ENCODE measurements at places on chromosomes 2 and 18.

DNA sequence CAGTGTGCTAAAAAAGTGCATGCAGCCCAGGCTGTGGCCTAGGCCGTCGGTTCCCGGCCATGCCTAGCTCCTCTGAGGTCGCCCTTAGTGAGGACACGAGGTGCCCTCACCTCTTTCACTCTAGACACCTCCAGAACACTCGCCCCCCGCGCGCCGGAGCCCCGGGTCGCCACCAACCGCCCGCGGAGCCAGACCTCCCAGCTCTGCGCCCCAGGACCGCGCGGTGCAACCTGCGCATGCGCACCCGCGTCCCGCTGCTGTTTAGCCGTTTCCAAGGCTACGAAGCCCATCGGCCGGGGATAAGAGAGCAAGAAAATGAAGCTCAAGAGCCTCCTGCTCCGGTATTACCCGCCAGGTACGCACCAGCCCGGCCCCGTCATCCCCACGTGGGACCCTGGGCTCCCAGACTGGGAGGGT lies at the start of gene DAW1:
DAW1 (plus strand) TSS at position 257 of the 417 bp plus-strand sequence; CDS start at position 316, 59 bp downstream.
- H3K27me3 ChIP-seq = peaks cover 48% of the 10 kb centered on the region
- DNase-seq = no peak
- no peak within 1 kb of the TSS for H3K27ac ChIP-seq
- no peaks in the 10 kb centered on the region for H3K4me1 ChIP-seq
- H3K4me3 ChIP-seq = no peak within 1 kb of the TSS

DNA sequence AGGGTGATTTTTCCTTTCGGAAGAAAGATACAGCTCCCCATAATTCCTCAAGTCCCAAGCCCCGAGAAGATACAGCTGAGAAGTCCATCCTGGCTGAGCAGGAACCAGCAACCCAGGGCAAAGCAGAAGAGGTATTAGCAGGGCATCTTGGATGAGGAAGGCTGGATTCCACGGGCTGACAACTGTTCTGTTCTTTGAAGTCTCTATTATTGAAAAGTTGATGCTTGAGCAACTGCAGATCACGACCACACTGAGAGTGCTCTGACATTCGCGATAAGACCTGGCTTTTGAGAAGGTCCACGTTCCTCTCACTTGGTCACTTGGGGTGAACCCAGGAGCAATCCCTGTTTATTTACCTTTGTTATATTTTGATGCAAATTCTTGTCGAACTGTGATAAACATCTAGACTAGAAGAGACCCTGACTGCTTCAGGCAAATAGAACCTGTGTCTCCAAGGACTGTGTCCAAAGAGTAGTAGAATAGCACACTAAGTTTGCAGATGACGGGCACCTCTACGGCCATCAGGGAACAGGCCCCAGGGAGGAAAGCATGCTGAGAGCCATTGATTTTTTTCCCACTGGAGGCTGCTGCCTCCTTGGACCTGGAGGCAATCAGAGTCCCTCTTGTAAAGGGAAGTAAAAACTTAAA lies 133.1 kb downstream of the ARL4C start:
- H3K4me1 ChIP-seq = peaks cover 36% of the 10 kb centered on the region
- H3K27ac ChIP-seq = no peak overlapping the region
- H3K27me3 ChIP-seq = no peaks in the 10 kb centered on the region
- no peak for DNase-seq

- H3K36me3 ChIP-seq = peaks cover 5% of the 10 kb centered on the region
- H3K27ac ChIP-seq = no peak overlapping the region
- no peaks in the 10 kb centered on the region for H3K4me1 ChIP-seq
- peaks cover 32% of the 10 kb centered on the region for H3K27me3 ChIP-seq
- no peak overlapping the region for H3K4me3 ChIP-seq
- no peak for DNase-seq
Observed at GRCh38 chr2:11065833-11066485, 89.3 kb upstream of the SLC66A3 start.

- no peaks in the 10 kb centered on the region for H3K4me1 ChIP-seq
- DNase-seq = no peak
Observed at GRCh38 chr2:39646267-39646666, 19.4 kb upstream of the TMEM178A start.

GRCh38 chr2:237942513-237942899 lies 24.3 kb upstream of the UBE2F start:
- DNase-seq = no peak
- peak overlapping the region; percentile 81 for H3K27ac ChIP-seq
- peaks cover 78% of the 10 kb centered on the region for H3K4me1 ChIP-seq
- peaks cover 12% of the 10 kb centered on the region for H3K36me3 ChIP-seq
- no peaks in the 10 kb centered on the region for H3K27me3 ChIP-seq

DNA sequence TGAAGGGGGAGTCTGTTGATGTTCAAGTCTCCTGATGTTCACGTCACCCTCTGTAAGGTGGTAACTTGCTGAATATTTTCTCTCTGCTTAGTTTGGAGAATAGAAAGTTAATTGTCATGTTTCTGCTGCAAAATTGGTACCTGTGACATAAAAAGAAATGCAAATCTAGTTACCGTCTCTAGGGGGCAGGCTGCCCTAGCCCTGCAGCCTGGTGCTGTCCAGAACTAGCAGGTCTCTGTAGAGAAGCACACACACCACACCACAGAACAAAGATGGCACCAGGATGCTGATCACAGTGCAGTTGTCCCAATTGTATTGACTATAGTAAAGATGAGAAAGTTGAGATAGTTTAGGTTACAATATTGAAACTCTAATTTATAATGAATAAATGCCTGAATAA lies 47.0 kb downstream of the SLC9A4 start:
- H3K27ac ChIP-seq = no peak overlapping the region
- peaks cover 42% of the 10 kb centered on the region for H3K4me1 ChIP-seq
- no peak overlapping the region for H3K4me3 ChIP-seq

DNA sequence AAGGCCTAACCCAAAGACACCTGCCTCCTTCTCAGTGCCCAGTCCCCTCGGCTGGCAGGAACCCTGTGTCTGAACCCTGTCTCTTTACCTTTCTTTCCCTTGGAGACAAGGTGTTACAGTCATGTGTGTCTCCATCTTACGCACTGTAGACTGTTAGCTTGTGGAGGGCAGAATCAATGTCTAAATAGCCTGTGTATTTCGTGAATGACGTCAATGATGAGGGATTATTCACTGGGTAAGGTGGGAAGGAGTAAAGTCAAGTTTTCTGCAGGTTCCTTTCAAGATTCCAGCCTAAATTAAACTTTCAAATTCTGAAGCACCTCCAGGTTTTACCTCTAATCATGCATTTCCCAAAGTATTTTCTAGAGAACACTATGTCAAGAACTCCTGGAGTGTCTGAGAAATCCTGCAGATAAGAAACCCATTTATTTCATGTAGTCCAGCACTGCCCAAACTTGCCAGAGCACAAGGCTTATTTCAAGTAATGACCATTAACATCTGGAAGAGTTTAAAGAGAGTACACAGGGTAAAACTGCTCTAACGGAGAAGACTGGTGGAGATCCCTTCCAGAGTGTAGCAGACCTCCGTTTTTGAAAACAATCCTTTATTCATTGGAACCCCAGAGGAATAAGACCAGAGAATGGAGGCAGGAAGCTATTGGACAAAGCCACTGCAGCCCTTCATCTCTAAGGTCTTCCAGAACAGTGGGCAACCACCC lies 72.8 kb downstream of the KCNF1 start:
- no peak overlapping the region for H3K27ac ChIP-seq
- no peaks in the 10 kb centered on the region for H3K27me3 ChIP-seq
- no peaks in the 10 kb centered on the region for H3K36me3 ChIP-seq
- no peak overlapping the region for H3K4me3 ChIP-seq

DNA sequence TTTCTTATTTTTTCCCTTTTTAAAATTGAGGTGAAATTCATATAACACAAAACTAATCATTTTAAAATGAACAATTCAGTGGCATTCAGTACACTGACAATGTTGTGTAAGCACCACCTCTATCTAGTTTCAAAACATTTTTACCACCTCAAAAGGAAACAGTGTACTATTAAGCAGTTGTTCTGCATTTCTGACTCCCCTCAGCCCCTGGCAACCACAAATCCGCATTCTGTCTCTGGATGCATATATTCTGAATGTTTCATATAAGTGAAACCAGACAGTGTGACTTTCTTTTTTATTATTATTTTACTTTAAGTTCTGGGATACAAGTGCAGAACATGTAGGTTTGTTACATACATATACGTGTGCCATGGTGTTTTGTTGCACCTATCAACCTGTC lies 19.2 kb upstream of the TANK start:
- H3K4me1 ChIP-seq = peaks cover 78% of the 10 kb centered on the region
- DNase-seq = peak; percentile 73
- peak overlapping the region; percentile 88 for H3K27ac ChIP-seq
- peak overlapping the region; percentile 91 for H3K4me3 ChIP-seq

DNA sequence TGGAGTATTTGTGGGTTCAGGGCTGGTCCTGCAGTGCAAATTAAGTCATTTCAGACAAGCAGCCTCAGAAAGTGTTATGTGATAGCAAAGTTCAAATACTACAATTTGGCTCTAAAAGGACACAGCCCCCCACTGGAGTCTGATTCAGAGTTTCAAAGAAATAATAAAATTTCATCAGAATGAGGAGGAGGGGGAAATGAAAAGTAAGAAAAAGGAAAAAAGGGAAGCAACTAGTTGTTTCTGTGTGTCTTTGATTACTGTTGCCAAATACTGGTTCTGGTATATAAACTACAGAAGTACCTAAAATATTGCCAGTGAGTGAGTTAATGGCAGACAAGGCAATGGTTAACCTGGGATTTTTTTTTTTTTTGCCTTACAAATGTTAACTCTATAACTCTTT lies 773.9 kb downstream of the BCL11A start:
- H3K4me3 ChIP-seq = no peak overlapping the region
- no peaks in the 10 kb centered on the region for H3K4me1 ChIP-seq
- no peaks in the 10 kb centered on the region for H3K36me3 ChIP-seq
- H3K27me3 ChIP-seq = no peaks in the 10 kb centered on the region
- H3K27ac ChIP-seq = no peak overlapping the region

DNA sequence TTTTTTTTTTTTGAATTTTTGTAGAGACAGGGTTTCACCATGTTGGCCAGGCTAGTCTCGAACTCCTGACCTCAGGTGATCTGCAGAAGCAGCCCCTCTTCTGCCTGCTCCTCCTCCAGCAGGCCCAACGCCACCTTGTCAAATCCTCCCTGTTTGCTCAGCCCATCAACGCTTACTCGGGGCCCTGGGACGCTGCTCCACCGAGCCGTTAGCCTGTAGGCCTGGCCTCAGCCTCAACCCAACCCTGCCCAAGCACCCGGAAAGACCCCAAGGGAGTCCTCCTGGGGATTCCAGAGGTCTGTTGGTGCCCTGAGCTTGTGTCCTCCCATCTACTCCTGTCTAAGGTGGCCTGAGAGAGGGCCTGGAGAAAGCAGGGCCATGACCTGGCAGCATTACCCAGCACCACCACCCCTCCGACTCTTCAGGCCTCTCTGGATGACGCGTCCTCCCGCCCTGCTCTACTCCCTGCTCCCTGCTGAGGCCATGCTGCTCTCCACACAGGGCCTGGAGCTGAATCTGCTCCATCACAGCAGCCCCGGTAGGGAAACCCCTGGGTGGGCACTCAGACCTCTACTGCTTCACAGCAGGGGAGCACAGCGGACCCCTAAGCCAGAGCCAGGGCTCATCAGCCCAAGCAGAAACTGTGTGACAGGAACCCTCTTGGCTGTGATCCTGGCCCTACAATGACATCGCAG lies 3.2 kb downstream of the STK25 start:
- no peak overlapping the region for H3K4me3 ChIP-seq
- no peak for DNase-seq
- no peak overlapping the region for H3K27ac ChIP-seq
- H3K27me3 ChIP-seq = no peaks in the 10 kb centered on the region
- no peaks in the 10 kb centered on the region for H3K36me3 ChIP-seq

DNA sequence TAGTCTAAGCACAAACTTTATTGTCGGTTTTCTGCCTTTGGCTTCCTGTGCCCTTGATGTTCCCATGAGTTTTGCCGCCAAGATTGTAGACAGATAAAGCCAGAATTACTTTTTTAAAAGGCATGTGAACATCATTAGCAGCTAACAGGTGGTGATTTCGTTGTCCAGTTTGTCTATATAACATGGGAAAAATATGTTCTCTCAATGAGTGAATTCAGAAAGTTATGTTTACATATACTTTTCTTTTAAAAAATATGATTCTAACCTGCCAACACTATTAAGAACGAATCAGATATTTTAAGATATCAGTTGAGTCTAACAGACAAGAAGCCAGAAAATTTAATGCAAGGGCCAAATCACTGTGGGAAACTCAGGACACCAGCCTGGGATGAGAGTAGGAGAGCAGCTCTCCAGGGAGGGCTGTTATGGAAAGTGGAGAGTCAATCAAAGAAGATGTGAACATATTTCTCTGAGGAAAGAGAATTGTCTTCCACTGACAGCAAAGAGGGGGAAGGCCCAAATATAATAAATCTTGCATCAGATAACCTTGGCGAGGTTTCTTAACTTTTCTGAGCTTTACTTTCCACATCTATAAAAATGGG lies 311.3 kb downstream of the ARHGAP15 start:
- H3K4me1 ChIP-seq = peaks cover 15% of the 10 kb centered on the region
- no peak overlapping the region for H3K4me3 ChIP-seq
- no peaks in the 10 kb centered on the region for H3K27me3 ChIP-seq
- H3K36me3 ChIP-seq = peaks cover 7% of the 10 kb centered on the region
- H3K27ac ChIP-seq = no peak overlapping the region

DNA sequence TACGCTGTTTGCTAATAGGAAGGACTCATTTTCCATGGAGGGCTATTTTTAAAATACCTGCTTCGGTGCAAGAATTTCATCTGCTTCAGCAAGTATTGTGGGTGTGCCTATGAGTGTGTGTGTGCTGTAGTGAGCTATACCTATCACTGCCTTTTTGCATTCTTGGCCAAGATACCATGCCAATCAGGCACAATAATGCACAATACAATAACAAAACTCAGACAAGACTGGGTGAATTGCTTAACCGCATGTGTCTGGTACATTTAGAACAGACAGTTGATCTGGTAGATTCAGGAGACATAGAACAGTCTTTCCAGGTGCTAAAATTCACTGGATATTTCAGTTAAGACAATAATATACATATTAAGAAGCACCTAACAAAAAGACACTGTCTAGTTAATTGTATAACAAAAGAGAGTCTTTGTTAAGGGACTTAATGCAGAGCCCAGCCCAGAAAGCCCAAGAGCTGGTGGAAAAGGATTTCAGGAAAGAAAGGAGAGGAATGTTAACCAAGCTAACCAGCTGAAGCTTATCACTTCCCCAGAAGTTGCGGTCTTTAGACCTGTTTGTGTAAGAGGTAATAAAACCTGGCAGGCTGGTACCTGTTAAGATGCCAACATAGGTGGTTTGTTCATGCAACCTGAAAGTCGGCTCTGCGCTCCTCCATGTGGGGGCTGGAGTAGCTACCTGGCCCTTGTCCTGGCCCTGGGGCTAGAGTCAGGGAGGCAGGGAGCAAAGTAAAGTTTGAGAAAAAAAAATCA lies 153.3 kb upstream of the RBMS1 start:
- no peaks in the 10 kb centered on the region for H3K4me1 ChIP-seq
- no peak overlapping the region for H3K27ac ChIP-seq
- no peaks in the 10 kb centered on the region for H3K27me3 ChIP-seq
- no peak for DNase-seq

GRCh38 chr2:241943961-241944575 lies 74.5 kb downstream of the RTP5 start:
- no peaks in the 10 kb centered on the region for H3K36me3 ChIP-seq
- H3K27ac ChIP-seq = no peak overlapping the region
- no peak for DNase-seq

GRCh38 chr2:152622219-152622618 lies 95.0 kb downstream of the PRPF40A start:
- H3K27ac ChIP-seq = no peak overlapping the region
- peaks cover 7% of the 10 kb centered on the region for H3K27me3 ChIP-seq
- H3K36me3 ChIP-seq = no peaks in the 10 kb centered on the region
- DNase-seq = no peak

Measured in natural killer cell treated with Interleukin-12 subunit alpha and Interleukin-12 subunit beta and Interleukin-15 and Interleukin-18, amount 100 ng/mL, for 72 hours (primary cell).